AML-193 (cell line): ENCODE measurements at places on chromosomes 13 and 19.

- DNase-seq: no peak
Measured at GRCh38 chr13:78185700-78186099, 267.1 kb upstream of the EDNRB start.

DNA sequence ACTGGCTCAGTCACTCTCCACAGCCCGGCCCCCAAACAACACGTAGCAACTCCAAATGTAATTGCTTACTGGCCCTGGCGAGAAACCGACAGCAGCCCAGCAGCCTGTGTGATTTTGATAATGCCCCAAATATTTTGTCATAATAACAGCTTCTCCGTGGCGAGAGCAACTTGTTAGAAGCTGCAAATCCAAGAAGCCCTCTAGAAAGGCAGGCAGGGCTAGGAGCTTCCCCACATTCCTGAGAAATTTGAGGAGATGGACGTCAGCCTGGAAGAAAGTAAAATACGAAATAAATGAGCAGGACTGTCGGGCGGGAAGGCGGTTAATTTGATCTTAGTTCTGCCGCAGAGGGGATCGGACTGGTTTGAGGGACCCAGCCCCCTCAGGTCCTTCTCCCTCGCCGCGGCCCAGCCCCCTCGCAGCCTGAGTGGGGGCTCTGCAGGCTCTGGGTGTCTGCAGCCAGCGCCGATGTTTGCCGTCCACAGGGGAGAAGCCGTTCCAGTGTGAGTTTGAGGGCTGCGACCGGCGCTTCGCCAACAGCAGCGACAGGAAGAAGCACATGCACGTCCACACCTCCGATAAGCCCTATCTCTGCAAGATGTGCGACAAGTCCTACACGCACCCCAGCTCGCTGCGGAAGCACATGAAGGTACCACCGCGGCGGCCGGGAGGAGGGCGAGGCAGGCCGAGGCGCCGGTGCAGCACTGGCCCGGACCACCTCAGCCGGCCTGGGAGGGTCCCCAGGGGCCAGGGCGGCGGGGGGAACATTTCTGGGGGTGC is 3.1 kb downstream of the ZIC2 start:
- DNase-seq: no peak

DNA sequence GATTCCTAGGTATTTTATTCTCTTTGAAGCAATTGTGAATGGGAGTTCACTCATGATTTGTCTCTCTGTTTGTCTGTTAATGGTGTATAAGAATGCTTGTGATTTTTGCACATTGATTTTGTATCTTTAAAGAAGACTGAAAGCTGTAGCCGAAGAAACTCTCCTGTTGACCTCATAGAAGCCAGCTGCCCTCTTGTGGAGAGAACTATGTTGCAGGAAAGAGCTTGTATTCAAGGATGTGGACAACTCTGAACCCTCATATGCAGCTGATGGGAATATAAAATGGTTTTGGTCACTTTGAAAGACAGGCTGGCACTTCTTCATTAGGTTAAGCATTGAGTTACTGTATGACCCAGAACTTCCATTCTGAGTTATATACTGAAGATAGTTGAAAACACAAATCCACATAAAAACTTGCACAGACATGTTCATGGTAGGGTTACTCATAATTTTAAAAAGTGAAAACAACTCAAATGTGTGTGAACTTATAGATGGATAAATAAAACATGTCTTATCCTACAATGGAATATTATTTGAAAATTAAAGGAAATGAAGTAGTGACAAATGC is 65.8 kb upstream of the SLITRK6 start:
- DNase-seq: peak; percentile 18

DNA sequence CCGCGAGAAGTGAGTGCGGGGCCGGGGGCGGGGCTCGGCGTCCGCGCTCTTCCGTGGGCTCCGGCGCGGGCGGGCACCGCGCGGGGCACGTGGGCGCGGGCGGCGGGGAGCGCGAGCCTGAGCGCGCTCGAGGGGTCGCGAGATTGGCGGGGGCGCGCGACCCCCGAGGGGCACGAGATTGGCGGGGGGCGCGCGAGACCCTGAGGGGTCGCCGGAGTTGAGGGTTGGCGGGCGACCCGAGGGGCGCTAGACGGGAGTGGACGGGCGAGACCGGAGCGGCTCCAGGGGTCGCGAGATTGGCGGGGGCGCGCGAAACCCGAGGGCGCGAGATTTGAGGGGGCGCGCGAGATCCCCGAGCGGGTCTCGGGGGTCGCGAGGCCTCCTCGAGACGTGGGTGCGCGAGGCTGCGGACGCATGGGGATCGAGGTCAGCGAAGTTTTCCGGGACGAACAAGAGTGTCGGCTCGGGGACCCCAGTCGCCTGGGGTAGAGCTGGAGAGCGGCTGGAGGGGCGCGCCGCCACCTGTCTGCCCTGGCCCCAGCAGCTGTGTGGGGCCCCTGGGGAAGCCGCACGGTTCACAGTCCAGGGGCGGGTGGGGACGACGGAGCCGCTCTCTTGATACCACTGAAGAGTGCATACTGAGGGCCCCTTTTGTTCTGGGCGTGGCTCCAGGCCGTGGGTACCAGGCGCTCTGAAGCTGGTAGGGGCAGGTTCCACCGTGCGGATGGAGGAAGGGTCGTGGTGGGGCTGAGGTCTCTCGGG is 682 bp downstream of the SSBP4 start:
- DNase-seq: peak; percentile 9

- no peak for DNase-seq
Measured at GRCh38 chr19:36686365-36687213, 823 bp upstream of the ZNF567 start.

GRCh38 chr13:51355217-51355616 is 15.7 kb downstream of the SERPINE3 start:
- DNase-seq: no peak

GRCh38 chr19:32017176-32017953 is 328.0 kb upstream of the ZNF507 start:
- no peak for DNase-seq

DNA sequence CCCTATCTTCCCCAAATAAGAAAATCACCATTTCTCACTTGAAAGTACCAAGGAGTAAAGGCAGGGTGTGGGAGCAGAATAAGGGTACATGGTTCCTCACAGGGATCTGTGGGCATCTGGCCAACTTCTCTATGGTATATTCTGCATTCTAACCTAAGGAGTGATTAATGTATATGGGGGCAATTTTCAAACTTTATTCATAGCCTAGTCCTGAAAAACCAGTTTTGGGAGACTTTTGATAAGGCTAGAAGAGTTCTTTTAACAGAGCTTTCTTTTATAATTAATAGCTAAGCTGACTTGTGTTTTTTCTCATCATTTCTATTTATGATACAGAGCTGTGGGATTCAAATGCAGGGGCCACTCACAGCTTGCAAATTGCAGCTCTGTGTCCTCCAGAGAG is 852 bp downstream of the SCEL start:
- no peak for DNase-seq

- no peak for DNase-seq
Measured at GRCh38 chr13:40984668-40985366, 34.3 kb downstream of the ELF1 start.

GRCh38 chr19:32206065-32206464 is 139.3 kb upstream of the ZNF507 start:
- no peak for DNase-seq

DNA sequence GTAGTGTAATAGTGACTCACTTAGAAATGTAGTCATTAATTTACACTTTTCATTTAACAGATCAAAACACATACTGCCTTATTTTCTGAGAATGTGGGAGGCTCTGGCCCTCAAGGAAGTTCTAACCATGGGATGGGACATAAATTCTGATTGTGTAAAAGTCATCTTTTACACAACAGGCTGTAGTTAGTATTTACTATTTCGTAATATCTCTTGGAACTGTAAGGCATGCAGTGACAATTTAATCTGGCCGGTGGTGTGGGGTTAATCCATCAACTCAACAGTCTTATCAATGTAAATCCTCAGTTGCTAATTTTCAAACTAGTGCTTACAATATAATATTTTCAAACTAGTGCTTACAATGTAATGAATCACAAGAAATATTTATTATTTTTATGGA is 1599.2 kb downstream of the EFNB2 start:
- peak; percentile 65 for DNase-seq

GRCh38 chr13:67857581-67858310 is 627.6 kb upstream of the PCDH9 start:
- no peak for DNase-seq

GRCh38 chr13:23289917-23290357 is 109.2 kb downstream of the SGCG start:
- DNase-seq: no peak

DNA sequence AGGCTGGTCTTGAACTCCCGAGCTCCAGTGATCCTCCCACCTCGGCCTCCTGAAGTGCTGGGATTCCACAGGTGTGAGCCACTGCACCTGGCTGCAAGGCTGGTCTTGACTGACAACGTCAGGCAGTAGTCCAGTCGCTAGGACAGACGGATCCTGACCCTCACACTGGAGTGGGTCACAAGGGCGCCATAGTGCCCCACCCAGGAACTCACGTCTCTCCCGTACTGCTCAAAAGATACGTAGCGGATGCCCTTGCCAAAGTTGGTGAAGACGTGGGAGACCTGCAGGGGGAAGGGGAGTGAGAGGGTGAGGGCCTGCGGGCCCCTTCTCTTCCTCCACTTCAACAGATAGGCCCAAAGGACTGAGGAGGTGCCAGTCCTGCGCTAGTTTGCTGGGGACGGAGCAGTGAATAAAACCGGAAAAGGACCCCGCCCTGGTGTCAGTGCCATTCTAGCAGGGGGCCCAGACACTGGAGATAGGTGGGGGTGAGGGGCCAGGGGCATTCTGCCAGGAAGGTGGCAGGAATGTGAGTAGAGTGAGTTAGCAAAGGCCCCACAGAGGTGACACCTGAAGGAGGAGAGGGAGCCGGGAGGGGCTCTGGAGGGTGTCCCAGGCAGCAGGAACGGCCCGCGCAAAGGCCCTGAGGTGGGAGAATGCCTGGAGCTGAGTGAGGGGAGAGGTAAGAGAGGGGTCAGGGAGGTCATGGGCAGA is 11.9 kb downstream of the MRPS12 start:
- DNase-seq: no peak

- no peak for DNase-seq
Measured at GRCh38 chr19:40279761-40280607, 5.2 kb downstream of the AKT2 start.

GRCh38 chr19:47133021-47133471 is 2.4 kb downstream of the SAE1 start:
- DNase-seq: no peak

GRCh38 chr13:63209330-63210017 is 1793.8 kb upstream of the PCDH20 start:
- no peak for DNase-seq
